Activated naive CD8-positive, alpha-beta T cell treated with anti-CD3 and anti-CD28 coated beads for 36 hours (primary cell): ENCODE measurements at places on chromosomes 5 and 9.

DNA sequence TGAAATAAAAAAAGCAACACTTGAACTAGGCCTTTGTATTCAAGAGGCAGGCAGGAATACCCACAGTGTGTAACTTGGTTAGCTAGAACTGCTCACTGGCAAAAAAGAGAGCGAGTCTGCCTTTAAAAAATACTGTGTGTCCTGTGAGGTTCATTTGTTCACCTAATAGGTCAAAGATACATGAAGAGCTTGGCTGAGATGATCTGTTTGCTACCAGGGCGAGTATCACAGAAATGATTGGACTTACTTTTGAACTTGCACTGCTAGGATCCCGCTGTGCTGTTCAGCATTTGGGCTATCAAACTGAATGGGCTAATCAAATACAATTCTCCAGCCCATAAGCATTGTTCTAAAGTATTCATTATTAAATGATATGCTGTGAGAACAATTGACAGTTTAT lies 229.1 kb downstream of the NFIB start:
- DNase-seq = no peak

GRCh38 chr5:36365896-36366295 lies 64.2 kb upstream of the RANBP3L start:
- no peak for DNase-seq

DNA sequence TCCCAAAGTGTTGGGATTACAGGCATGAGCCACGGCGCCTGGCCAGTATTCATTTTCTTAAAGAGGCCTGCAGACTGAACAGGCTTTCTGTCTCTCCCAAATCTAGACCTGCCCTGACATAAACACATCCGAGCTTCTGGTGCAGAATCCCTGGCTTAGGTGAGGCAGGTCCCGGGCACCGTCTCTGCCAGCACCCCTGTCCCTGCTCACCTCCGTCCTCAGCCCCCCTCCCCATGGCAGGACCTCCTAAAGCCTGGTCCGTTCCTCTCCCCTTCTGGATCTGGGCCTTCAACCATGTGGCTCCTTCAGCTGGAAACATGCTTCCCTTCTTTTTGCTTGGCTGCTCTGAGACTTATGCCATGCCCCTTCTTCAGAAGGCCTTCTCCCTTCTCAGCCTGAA lies 22.7 kb upstream of the RXRA start:
- DNase-seq = no peak

GRCh38 chr5:180302256-180302655 lies 10.4 kb upstream of the MAPK9 start:
- no peak for DNase-seq

- no peak for DNase-seq
These were observed 17.1 kb upstream of the KIF12 start for GRCh38 chr9:114116126-114116747.

- no peak for DNase-seq
These were observed 344.7 kb upstream of the TNC start for GRCh38 chr9:115462623-115463022.

- DNase-seq = no peak
These were observed 13.1 kb upstream of the FOXI1 start for GRCh38 chr5:170092455-170093101.

DNA sequence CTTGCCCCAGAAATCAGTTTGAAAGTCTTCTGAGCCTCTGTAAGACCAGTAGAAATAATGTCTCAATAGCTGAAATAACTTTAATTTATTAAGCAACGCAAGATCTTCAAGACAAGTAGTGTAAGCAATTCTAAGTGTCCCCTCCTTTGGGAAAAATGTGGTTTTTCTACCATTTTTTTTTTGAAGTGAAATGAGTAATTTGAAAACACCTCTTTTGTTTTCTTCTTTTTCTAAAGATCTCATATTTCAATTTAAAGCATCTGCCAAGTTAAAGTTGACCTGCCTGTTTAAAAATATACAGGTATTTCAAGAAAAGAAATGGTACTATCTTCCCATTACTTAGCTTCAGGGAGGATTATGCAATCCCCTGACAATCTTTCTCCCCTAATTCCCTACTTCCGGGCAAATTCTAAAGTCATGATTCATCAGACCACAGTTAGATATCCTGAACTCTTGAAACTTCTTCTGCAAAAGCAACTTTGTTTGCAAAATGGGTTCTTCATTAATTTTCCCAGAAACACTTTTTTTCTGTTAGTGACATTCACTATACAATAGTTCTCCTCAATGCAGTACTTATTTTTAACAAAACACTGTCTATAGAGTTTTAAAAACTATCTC lies 7.8 kb upstream of the ANXA1 start:
- DNase-seq = no peak

DNA sequence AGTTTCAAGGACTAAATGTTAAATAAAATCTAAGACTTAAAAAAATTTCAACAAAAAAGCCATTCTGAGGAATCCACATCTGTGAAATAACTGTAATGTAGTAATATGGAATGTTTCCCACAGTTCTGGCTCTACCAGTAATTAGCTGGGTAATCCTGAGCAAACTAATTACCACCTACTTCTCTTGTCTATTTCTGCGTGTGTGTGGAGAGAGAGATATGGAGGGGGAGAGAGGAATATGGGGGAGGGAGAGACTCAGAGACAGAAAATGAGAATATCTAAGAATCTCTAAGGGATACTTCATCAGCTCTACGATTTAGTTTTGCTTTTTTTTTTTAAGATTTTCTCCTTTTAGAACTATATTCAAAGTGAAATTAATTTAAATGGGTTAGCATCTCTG lies 28.0 kb downstream of the TBCA start:
- no peak for DNase-seq

DNA sequence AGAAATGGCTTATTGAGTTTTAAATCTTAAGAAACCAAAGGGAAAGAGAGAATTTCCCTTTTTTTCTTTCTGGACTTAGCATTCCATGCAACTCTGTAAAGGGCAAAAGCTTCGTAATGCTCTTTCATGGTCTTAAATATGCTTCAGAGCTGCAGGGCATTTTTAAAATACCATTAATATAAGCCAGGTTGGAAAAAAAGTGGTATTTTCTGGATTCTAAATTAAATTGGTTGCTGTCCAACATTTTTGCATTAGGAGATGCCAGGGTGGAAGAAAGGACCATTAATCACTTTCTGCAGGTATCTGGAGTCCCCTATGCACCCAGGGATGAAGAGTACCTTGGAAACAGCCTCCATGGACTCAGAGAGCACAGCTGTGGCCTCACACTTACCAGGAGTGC lies 215.1 kb upstream of the DAPK1 start:
- no peak for DNase-seq

- DNase-seq = no peak
These were observed 594.7 kb upstream of the CCNG1 start for GRCh38 chr5:162842727-162843126.

DNA sequence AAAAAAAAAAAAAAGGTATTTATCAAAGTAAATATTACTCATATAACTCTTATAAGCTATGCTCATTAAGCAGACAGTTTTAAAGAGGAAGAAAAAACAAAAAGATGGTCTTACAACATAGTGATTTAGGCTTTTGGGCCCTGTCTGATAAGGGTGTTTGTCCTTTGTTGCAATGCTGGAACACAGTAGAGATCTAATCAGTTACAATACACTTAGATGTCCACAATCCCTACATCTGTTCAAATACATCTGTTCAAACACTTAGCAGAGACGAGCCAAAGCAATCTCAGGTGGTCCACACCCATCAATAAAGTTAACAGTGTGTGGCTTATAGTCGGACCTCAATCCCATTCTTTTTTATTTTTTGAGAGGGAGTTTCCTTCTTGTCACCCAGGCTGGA lies 11.0 kb downstream of the PRXL2C start:
- no peak for DNase-seq

GRCh38 chr9:98986866-98987651 lies 43.4 kb downstream of the COL15A1 start:
- no peak for DNase-seq

- no peak for DNase-seq
These were observed 58.9 kb downstream of the SUSD1 start for GRCh38 chr9:112115970-112116753.
